ENCODE measurements at places on chromosomes 7 and 10.

- no peak for DNase-seq
These were observed 1308.2 kb downstream of the GATA3 start for GRCh38 chr10:9362721-9363120.

DNA sequence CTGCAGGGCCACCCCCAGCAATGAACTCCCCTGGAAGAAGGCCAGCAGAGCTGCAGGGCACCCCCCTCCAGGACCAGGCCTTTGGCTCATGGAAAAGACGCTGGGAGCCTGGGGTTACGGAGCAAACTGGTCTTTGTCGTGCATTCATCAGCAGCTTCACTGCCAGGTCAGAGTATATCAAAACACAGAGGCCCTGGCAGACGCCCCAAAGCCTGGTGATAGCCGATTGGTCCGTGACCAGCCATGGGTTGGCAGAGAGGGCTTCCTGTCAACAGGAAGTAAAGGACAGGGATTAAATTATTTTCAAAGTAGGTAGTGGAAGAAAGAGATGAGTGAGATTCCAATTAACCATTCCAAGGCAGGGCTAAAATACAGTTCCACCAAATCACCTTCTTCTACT is 9.0 kb downstream of the PRKAG2 start:
- no peak for DNase-seq

GRCh38 chr7:4792537-4793126 is 17.2 kb downstream of the AP5Z1 start:
- DNase-seq, result no peak

- no peak for DNase-seq
These were observed 11.8 kb downstream of the CAMK2B start for GRCh38 chr7:44313621-44314031.

DNA sequence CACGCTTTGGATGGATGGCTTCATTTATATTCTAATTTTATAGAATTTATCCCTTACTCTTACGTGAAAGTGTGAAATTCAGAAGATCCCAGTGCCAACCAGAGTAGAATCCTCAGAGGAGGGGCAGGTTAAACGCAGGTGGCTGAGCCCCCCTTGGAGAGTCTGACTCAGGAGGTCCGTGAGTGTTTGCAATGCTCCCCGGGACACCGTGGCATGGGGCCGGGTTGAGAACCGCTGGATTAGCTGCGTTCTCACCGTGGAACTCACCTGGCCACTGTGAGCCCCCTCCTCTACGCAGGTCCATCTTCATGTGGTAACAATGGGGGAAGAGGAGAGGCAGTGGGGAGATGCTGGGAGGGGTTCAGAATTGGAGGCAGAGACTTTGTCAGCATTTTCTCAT is 638.0 kb upstream of the MKI67 start:
- DNase-seq, result no peak

DNA sequence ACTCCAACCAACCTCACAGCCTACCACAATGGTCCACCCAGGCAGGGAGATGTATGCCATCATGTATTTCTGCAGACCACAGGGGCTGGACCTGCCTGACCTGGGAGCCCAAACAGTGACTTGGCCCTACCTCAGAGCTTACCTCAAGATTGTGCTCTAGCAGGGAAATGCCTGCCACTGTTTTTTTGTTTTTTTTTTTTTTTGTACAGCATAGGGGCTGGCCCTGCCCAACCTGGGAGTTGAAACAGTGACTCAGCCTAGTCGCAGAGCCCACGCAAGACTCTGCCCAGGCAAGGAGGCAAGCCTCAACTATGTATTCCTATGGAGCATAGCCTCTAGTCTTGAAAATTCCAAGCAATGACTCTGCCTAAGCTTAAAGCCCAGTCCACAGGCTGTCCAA is 39.3 kb upstream of the CDK6 start:
- no peak for DNase-seq

DNA sequence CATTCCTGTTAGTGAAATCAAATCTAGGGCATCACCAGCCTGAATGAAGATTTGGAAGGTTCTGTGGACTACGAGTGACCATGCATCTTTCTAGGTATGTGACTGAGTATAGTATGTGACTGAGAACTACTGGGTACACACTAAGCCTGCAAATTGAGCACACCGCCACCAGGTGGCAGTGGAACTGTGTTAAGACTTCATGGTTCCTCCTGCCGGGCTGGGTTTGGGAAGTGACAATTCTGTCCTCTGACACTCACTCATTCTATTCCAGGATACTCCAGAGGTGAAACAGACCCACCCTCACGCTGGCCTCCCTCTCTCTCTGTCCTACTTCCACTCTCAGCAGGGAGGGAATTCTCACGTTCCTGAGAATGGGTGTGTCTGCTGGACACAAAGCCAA is 84.0 kb upstream of the TMEM248 start:
- DNase-seq, result no peak

- DNase-seq, result no peak
These were observed 57.5 kb downstream of the EXOC4 start for GRCh38 chr7:133310232-133310862.

DNA sequence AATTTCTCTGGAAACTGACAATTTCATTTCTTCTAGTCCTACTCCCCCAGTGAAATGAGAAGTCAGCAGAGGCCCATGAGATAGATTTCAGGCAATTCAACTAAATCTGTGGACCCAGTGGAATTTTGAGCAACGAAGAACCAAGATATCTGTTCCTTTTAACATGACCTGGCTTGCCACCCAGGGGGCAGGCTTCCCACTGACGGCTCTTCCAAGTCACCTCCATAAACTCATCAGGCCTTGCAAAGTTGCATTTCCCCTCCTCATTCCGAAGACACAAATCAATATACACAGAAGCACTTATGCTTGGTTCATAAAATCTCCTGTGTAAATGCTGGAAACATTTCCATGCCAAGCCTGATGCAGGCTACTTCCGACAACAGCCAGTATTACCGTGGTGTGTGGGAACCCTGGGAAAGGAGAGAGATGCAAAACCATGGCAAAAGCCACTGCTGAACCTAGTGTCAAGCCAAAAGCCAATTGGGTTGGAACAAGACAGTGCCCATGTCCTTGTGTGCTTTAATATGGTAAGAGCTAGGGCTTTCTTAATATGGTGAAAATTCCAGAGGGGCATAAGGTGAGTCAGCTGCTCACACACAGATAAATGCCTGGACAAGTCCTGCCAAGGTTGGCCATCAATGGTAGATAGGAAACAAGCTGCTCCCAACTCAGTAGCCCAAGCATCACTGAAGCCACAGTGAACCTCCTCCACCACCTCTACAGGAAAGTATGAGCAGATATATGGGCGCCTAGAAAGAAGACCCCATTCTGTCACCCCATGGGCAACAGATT is 1.6 kb downstream of the FRMD4A start:
- no peak for DNase-seq

DNA sequence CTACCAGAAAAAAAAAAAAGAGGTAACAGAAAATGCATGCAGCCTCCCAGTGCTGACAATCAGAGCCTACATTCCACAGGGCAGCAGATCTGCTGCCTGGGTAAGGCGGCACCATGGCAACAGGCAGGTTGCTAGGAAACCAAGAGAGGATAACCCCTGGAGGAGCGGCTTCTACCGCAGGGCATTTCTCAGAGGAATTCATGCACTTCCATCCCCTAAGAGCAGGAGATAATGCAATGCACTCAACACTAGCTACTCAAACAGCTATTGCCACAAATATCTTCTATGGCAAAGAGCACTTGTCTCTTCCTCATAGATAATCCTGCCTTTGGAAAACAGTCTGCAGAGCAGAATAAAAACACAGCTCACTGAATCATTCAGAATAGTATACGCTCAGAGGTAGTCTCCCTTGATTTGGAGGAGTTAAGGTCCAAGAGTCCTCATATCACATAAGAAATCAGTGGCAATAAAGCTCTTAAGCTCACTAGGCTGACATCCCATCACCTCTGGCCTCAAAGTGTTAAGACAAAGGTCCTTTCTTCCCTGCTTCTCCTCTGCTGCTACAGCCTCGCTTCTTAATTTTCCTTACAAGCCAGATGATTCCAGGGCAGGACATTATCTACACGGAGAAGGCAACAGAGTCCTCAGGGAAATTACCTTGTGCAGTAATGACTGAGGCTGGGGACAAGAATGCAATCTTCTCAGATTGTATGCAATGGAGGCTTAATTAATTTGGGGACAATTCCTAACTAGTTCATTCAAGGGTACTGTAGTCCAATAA is 10.7 kb downstream of the PSAP start:
- DNase-seq, result no peak

- no peak for DNase-seq
These were observed 267.8 kb downstream of the BICC1 start for GRCh38 chr10:58780476-58780875.

DNA sequence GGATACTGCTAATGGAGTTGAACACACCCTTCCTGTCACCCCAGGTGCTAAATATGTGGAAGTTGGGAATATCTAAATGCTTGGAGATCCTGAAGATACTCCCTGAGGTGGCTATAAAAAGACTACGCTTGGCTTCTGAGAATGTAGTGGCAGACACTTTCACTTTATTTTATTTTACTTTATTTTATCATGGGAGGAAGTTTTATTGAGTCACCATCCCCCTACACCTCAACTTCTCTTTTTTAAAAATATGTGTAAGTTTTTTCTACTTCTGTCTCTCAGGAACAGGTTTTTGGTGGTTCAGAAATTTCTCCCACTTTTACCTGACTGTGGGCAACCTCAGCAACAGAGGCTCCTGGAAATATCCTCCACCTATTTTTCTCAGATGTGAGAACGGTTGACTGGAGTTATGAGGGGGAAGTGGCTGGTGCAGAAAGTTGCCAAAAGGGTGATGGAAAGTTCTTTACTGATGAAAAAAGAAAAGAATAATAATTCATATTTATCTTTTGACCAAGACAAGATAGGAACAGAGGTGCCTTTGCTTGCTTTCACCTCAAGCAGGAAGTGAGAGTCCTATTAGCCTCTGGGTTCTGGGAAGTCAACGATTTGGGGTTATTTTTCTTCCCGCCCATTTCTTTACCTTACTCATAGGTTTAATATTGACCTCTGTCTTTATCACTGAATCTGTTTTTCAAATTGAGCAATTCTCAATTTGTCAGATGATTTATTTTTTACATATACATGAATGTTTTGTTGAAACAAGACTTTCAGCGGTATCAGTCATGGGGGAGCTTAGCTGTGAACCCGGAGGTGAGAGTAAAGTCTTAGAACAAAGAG is 103.6 kb downstream of the AHR start:
- no peak for DNase-seq

GRCh38 chr7:73622909-73623797 is 1.2 kb downstream of the MLXIPL start:
- DNase-seq, result no peak

DNA sequence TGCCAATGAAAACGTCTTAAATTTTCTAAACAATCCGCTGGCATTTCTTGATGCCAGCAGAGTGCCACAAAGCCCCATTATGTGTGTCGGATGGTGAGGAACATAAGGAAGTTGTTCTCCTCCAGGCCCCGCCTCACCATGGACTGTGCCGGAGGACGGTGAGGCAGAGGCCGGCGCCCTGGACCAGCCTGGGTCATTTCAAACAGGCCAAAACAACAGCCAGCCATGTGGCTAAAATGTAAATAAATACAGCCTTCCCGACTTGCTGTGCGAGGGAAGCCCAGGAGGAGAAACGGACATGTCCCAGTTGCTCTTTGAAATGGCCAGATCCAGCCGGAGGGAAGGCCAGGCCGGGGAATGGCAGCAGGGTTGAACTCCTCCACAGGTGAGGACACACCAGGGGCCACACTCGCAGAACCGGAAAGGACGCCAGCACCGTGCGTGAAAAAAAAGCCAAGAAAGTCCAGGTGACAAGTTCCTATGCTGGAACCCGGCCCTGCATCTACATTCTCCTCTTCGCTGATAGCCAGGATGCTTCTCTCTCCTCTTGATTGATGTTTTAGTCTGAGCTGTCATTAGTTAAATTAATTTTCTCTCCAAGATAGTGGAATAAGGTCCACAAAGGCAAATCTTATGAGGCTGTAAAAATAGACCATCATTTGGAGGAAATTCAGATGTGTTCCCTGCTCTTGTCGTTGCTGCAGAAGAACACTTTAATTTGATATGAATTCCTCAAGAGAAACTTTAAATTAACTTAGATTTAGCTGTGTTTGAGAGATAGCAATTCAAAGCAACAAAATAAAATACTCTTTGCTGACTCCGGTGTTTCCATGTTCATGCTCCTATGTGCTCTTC is 64.6 kb downstream of the EBF3 start:
- no peak for DNase-seq

DNA sequence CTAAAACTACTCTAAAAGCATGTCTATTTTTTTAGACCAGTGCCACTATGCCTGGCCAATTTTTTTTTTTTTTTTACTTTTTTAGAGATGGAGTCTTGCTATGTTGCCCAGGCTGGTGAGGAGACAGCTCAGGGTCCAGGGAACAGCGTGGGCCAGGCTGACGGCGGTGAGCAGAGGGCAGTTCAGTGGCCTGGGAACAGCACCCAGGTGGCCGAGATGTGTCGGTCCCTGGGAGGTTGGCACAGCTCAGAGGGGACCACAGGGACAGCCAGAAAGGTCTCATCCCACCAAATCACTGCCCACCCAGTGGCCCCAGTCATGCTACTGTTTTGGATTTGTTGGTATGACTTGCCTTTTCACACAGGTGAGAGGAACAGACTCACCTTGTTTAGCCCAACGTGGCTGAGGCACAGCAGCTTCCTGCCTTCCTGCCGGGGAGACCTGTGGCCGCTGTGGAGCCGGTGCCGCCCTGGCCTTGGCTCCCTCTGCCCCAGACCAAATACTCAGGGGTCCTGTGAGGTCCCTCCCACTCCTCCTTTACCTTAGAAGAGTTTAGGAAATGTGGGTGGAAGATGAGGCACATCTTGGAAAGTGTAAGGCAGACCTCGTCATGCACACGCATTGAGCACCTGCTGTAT is 109.6 kb downstream of the PTPRE start:
- DNase-seq, result no peak

GRCh38 chr10:74047871-74048270 is 50.0 kb downstream of the VCL start:
- no peak for DNase-seq

DNA sequence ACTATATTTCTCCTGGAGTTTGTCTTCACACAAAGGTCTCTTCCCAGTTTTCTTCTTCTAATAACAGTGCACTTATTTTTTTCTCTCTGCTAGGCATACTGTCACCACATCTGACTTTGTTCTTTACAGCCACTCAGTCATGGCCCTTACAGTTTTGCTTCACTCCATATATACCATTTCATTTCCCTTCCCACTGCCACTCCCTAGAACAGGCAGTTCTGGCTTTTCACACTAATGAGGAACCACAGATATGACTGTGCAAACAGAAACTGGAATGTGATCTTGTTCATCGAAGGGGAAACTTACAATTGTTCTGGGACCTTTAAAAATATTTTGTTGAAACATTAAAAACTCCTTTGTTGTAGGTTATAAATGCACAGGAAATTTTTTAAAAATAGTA is 67.3 kb downstream of the EPDR1 start:
- DNase-seq, result no peak

- no peak for DNase-seq
These were observed 11.5 kb upstream of the PRKAG2 start for GRCh38 chr7:151888079-151889067.

DNA sequence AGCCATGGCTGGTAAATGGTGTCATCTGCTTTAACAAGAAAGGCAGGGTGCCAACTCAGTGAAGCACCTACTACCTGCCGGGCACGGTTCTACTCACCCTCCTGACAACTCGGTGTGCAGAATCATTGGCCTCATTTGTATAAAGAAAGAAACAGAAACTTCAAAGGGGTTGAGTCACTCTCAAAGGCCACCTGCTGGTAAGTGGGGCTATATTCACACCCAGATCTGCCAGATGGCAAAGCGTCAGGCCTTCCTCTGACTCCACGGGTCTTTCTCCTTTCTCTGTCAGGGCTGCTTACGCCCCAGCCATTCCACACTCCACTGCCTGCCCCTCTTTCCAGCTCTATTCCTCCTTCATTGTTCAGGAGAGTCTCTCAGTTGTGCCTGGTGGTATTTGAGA is 309.2 kb downstream of the GFRA1 start:
- DNase-seq, result no peak

- DNase-seq, result no peak
These were observed 240.9 kb upstream of the KAT6B start for GRCh38 chr10:74585231-74586087.

All from stimulated activated CD8-positive, alpha-beta memory T cell treated with anti-CD3 and anti-CD28 coated beads, Interleukin-15, amount 100 ng/mL, for 24 hours (primary cell).